Glutamatergic neuron (in vitro differentiated cells): ENCODE measurements at places on chromosomes 7 and 10. TPM values are rescaled to one million over a fixed set of nuclear protein-coding genes. Genes with fewer than 3 reads are reported as not detected.

GRCh38 chr7:2986561-2986960 is 57.1 kb downstream of the CARD11 start:
- no peak for DNase-seq

DNA sequence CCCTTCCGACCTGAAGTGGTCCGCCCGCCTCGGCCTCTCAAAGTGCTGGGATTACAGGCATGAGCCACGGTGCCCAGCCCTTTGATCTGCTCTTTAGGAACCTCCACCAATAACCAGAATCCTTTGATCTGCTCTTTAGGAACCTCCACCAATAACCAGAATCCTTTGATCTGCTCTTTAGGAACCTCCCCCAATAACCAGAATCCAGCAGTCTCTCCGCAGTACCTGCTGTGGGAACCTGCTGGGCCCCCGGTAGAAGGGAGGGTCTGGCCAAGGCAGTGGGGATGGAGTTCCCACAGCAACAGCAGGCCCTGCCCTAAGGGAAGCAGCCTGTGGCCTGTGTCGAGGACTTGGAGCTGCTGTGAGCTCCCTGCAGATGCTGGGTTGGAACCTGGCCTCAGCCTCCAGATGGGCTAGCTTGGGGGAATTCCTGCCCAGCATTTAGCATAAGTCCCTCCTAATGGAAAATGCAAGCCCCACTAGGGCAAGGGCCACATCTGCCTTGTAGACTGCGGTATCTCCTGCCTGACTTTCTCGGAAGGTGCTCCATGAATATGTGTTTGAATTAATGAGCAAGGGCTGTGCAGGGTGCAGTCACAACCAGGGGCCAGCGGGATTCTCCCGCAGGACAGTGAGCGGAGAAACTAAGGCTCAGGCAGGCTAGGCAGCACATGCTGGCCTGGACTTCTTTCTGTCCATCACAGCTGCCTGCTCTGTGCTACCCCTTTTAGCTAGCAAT is 165.8 kb downstream of the UBE2H start:
- DNase-seq = peak; percentile 65

DNA sequence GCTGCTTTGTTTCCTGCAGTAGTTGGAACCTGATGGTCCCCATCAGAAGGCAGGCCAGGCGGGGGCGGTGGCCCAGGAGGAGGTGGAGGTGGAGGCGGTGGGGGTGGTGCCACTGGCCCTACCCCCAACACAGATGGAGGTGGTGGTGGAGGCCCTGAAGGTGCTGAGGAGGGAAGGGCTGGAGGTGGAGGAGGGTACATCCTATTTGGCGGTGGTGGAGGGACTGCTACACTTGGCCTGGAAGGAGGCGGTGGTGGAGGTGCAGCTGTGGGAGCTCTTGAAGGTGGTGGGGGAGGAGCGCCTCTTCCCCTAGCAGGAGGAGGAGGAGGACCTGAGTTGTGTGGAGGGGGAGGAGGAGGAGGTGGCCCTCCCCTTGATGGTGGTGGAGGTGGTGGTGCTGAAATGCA is 36.8 kb downstream of the LMOD2 start:
- DNase-seq = no peak

The ITIH5 gene
- total RNA-seq = 0.29 TPM

GRCh38 chr10:131102676-131103075 is 208.8 kb downstream of the TCERG1L start:
- DNase-seq = peak; percentile 55

DNA sequence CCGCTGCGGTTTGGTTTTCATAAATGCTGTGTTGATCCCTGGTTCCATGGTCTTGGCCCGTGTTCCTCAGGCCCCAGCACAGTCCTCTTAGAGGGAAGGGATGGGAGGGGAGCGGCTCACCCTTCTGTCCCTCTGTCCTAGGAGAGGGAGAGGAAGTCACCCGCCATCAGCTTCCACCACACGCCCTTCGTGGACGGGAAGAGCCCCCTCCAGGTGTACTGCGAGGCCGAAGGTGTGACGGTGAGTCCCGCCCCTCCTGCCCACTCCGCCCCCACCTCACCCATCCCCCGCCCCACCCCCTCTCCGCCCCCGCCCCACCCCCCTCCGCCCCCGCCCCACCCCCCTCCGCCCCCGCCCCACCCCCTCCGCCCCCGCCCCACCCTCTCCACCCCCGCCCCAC is 37.5 kb upstream of the DPYSL4 start:
- DNase-seq = peak; percentile 44

- peak; percentile 57 for DNase-seq
Measured at GRCh38 chr7:139482662-139483466, 609 bp downstream of the KLRG2 start.

The SPRN gene
- total RNA-seq = 2.0 TPM

DNA sequence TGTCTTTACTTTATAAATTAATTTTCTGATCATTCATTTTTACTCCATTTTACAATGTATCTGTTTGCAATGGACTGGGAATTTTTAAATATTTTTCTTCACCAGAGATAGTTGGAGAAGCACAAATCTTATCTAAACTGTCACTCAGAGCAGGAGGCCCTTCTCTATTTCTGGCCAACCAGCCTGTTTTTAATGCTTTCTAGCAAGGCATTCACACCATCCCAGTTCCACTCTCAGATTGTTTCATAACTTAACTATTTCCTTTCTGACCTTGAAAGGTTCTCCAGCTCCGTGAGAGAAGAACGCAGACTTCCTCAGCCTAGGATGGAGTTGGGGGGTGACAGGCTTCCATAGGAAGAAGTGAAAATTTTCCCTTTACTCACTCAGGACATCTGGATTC is 155.8 kb downstream of the SKIDA1 start:
- no peak for DNase-seq

DNA sequence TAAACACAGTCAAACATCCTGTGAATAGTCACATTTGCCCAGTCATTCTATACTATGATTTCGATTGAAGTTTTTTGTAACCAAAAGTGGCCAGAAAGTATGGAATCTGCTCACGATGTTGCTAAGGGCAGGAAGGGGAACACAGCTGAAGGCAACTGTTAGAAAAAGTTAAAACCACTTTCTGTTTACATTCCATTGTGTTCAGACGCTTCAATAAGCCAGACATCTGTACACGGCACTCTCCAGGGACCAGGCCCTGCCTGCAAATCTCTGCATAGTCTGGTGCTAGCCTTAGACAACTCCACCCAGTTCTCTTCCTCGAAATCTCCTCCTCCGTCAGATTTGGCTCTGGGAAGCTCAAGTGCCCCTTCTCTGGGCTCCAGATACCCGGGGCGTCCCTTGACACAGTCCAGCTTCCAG is 17.1 kb upstream of the TMEM120A start:
- peak; percentile 48 for DNase-seq

The MRPS24 gene
- total RNA-seq = 60.8 TPM

DNA sequence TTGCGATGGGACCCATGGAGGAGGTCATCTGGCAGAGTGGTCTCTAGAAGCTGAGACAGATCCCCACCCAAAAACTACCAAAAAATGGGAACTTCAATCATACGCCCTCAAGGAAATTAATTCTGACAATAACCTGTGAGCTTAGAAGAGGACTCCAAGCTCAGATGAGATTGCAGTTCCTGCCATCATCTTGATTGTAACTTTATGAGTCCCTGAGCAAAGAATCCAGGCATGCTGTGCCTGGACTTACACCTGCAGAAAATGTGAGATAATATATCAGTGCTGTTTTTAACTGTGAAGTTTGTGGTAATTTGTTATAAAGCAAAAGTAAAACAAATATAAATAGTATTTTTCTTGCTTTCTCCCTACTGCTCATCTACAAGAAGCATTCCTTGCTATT is 299.6 kb upstream of the MBL2 start:
- no peak for DNase-seq

DNA sequence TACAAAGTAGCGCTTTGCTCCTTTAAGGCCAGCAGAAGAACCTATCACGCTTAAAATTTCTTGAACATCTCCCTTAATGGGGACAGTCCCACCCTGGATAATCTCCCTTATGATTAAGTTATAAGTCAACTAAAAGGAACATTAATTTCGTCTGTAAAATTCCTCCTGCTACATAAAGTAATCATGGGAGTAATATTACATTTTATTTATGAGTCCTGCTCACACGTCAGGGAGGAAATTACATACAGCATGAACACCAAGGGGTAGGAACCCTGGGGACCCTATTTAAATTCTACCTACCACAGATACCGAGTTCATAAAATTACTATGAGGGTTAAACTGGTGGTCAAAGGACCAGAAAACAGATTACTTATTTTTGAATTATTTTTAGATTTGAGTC is 926.6 kb upstream of the MBL2 start:
- DNase-seq = no peak

DNA sequence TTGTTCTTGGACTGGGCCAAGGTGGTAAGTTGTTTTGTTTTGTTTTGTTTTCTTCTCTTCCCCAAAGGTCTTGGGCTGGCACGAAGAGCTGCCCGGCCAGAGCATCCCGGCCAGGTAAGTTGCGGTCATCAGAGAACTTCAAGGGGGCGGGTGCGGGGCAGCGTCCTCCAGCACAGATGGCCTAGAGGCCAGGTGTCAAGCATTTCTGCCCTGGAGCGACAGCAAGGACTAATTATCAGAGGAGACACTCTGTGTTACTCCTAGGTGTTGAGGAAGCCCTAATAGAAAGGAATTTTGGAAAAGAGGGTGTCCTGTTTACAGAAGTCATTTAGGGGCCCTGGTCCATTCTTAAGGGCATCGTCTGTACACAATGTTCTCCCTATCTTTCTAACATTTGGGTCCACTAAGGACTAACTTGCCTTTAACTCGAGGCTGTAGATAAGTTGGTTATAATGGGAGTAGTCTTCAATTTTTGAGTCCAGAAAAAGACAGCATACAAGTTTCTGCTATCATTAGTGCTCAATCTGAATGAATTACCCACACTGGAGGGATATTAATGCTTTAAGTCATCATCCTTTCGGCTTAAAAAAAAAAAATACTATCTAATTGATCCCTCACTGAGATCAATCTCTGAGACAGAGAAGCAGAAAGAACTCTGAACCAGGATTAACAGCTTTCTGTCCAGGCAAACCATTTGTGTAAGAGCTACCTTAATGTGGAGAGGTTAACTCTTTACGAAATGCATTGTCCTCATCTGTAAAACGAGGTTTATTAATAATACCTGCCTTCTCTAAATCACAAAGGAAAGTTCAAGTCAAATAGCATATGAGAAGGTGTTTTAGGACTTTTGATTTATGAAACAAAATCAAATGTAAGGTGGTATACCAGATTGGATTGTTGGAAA is 1.5 kb downstream of the ITGB8 start:
- DNase-seq = peak; percentile 49

DNA sequence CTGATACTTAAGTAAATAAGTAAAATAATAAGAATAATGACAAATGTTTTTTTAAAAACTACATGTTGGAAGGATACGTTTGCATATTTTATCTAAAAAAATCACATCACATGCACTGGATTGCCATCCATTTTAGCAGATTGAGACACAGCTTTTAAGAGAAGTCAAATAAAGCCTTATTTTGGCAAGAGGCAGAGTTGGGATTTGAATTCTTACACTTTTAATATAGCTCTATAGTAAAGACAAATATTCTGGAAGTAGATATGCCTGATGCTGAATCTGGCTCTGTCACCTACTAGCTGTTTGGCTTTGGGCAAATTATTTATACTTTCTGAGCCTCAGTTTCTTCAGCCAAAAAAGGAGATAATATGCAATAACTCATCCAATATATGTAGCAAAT is 386.4 kb downstream of the ETV1 start:
- no peak for DNase-seq

DNA sequence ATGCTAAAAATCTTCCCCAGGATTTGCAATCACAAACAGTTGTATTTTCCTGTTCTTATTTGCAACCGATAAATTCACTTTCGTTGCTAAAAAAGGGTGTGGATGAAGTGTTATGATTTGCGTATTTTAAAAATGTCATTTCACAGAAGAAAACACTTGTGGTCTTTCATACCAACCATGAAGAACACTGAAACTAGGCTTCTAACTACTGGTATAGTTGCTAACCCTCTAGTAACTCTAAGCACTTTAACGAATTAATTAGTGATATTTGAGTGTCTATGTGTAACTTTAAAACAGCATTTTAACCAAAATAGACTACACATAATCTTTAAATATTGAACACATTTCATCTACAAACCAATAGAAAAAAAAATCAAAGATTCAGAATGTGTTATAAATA is 188.1 kb upstream of the PTN start:
- no peak for DNase-seq

GRCh38 chr10:73576178-73576889 is 14.8 kb downstream of the USP54 start:
- DNase-seq = no peak

- DNase-seq = no peak
Measured at GRCh38 chr10:17693009-17693408, 49.1 kb downstream of the STAM start.

- DNase-seq = no peak
Measured at GRCh38 chr7:6567886-6568285, 9.4 kb upstream of the ZDHHC4 start.

The TMEM229A gene
- not detected for total RNA-seq

DNA sequence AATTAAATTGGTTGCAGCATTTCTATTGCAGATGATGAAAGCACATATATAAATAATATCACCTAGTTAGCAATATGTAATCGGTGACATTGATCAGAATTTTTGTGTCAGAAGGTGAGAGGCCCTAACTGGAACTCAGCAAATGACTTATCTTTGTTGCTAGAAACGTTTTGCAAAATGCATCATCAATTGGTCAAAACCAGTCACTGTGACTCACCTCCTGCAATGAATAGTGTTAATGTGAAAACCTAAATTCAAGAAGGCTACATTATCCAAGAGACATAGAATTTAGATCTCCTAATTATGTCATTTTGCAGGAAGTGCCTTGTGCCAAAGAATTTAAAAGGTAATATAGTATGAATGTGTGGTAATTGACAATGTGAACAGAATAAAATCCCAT is 9.8 kb upstream of the PNLIPRP3 start:
- no peak for DNase-seq

- DNase-seq = no peak
Measured at GRCh38 chr10:91589015-91589657, 43.7 kb downstream of the PPP1R3C start.

- no peak for DNase-seq
Measured at GRCh38 chr10:104150139-104150538, 28.2 kb downstream of the SFR1 start.
